ENCODE measurements at places on chromosomes 1 and 21. TPM values are rescaled to one million over a fixed set of nuclear protein-coding genes. Genes with fewer than 3 reads are reported as not detected.

DNA sequence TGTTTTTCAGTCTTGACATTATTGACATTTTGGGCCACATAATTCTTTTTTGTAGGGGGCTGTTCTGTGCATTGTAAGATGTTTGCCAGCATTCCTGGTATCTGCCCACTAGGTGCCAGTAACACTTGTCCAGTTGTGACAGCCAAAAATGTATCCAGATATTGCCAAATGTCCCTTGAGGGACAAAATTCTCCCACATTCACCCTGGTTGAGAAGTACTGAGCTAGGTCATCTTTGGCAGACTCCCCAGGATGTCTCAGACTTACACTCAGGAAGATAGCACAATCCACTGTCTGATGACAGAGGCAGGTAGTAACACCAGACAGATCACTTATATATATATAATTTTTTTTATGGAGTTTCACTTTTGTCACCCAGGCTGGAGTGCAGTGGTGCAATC is 5.9 kb downstream of the CD48 start:
- no peak overlapping the region for H3K4me3 ChIP-seq
- H3K27me3 ChIP-seq = no peaks in the 10 kb centered on the region
- H3K36me3 ChIP-seq = peaks cover 48% of the 10 kb centered on the region
- H3K27ac ChIP-seq = peak overlapping the region; percentile 60
- DNase-seq = no peak
- H3K4me1 ChIP-seq = peaks cover 53% of the 10 kb centered on the region

DNA sequence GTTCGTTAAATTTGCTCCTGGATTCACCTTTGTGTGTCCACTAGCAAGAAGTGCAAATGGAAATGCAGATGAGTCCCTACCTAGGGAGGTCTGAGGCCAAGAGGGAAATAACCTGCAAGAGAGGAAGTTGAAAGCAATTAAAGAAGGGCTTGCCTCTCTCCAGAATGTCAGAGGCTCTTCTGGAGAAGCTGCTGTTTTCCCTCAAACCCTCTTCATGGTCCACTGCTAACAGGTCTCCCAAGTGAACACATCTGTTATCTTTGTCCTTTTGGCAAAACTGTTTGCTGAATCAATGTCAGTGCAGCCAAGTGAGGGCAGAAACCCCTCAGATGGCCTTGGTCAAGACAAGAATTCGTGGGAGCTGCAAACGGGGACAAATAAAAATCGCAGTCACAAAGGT is 177.3 kb upstream of the PLXNA2 start:
- H3K4me3 ChIP-seq = no peak overlapping the region
- no peak for DNase-seq
- H3K36me3 ChIP-seq = no peaks in the 10 kb centered on the region
- no peak overlapping the region for H3K27ac ChIP-seq
- H3K4me1 ChIP-seq = no peaks in the 10 kb centered on the region

DNA sequence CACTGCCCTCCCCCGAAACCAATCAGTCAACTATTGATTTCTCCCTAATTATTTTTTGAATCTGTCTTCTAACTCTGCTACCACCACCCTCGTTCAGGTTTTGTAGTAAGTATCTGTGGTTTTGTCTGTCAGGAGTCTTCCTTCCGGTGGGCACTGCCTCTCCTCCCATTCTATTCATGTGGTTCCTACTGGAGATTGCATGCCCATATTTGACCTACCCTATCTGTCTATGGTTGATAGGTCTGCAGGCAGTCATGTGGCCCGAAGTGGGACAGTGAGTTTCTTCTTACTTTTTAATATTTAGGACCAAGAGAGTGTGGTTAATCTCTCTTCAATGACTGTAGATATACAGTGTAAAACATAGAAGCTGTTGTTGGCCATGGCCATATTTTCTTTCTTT is 17.8 kb upstream of the MAST2 start:
- H3K4me3 ChIP-seq = peak overlapping the region; percentile 45
- H3K36me3 ChIP-seq = peaks cover 2% of the 10 kb centered on the region
- peak; percentile 76 for DNase-seq
- peaks cover 28% of the 10 kb centered on the region for H3K27me3 ChIP-seq

Gene GNG12
- total RNA-seq = 0.04 TPM

GRCh38 chr1:3011631-3012455 is 9.4 kb upstream of the ACTRT2 start:
- H3K4me3 ChIP-seq = no peak overlapping the region
- H3K4me1 ChIP-seq = no peaks in the 10 kb centered on the region
- no peak for DNase-seq
- no peaks in the 10 kb centered on the region for H3K27me3 ChIP-seq

Gene C1orf87
- not detected for total RNA-seq

Gene RAB7B
- not detected for total RNA-seq

- H3K4me1 ChIP-seq = peaks cover 7% of the 10 kb centered on the region
- H3K36me3 ChIP-seq = no peaks in the 10 kb centered on the region
- no peak overlapping the region for H3K27ac ChIP-seq
- DNase-seq = no peak
These were observed 1.1 kb upstream of the BACE2 start for GRCh38 chr21:41166884-41167283.

DNA sequence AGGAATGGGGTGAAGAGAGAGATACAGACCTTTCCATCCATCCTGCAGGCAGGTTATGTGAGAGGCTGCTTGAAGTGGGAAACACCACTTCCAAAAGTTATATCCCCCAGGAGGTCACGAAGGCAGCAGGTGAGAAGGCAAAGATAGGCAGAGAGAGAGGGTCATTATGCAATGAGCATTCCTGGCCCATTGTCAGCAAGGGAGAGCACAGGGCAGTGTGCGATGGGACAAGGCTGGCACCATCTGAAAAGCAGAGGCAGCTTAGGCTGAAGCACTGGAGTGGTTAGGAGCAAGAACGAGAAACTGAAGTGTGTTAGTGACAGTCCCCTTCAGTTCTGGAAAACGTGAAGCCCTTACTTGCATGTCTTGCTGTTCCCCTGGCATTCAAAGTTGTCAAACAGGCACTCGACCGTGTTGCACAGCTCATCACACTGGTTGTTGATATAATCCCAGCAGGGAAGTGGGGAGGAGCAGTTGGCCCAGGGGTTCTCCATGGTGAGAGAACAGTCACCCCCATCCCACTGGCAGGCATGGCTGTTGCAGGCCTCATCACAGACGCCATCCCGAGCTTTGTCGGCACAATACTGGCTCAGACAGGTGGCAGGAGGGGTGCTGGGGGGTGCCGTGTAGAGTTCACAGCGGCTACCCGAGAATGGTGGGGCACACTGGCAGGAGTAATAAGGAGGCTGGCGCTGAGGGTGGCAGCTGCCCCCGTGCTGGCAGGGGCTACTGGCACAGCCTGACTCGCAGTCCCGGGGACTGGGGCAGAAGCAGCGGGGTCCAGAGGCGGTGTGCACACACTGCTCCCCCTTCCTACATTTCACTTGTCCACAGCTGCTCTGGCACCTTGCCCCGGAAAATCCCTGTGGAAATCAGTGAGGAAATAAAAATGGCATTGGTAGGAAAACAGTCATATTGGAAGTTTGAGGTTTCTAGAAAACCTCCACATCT is 28.9 kb upstream of the ADAM30 start:
- H3K4me3 ChIP-seq = no peak overlapping the region
- no peaks in the 10 kb centered on the region for H3K27me3 ChIP-seq
- H3K36me3 ChIP-seq = peaks cover 43% of the 10 kb centered on the region

Gene NBPF6
- total RNA-seq = not detected

Gene TMEM82
- total RNA-seq = not detected

Gene MIXL1
- not detected for total RNA-seq

Gene ETV3L
- total RNA-seq = not detected

DNA sequence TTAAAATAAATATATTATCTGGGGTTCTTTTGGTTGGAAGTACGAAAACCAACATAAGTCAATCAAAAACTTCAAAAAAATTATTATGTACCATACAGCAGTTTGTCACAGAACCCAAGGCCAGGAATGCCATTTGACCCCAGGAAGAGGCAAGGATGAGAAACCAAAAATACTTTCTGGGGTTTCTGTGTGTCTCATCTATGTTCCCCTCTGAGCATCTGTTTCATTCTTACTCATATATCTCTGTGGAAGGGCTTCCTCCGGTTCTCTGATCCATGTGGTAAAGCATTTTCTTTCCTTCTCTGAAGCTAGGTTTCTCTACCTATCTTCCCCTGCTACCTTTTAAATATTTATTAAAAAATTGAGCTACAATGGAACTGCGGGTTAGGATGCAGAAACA is 9.8 kb upstream of the FCRL1 start:
- H3K27ac ChIP-seq = no peak overlapping the region
- H3K4me3 ChIP-seq = no peak overlapping the region
- no peaks in the 10 kb centered on the region for H3K4me1 ChIP-seq
- H3K36me3 ChIP-seq = no peaks in the 10 kb centered on the region
- peaks cover 7% of the 10 kb centered on the region for H3K27me3 ChIP-seq

- DNase-seq = peak; percentile 74
- H3K27me3 ChIP-seq = no peaks in the 10 kb centered on the region
- H3K27ac ChIP-seq = peak overlapping the region; percentile 97
- peaks cover 74% of the 10 kb centered on the region for H3K4me1 ChIP-seq
- no peak overlapping the region for H3K4me3 ChIP-seq
- H3K36me3 ChIP-seq = peaks cover 39% of the 10 kb centered on the region
These were observed 17.2 kb downstream of the HENMT1 start for GRCh38 chr1:108643492-108644335.

DNA sequence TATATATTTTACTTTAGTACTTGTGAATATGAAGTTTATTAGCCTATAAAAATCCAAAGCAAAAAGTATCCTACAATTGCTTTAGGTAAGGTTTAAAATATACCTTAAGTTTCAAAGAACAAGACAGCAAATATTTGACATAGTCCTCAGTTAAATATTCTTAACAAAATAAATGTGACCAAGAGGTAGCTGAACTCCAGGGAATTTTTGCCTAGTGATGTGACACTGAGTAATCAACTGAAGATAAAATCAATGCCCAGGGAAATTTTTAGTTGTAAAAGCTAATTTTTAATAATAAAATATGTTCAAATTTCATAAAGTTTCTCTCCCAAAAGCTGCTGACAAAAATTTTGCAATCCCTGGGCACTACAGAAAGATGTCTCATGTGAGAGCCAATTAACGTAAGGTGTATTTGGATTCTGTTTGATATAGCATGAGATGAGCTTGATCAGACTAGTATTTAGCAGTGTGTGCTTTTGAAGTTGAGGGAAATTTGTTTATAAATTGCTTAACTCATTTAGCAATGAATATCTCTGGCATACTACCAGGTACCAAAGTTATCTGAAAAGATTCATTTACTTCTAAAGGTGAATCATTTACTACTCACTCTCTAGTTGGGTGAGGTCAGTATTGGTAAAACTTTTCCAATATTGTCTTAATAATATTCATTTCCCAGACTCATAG is 80.2 kb upstream of the PALMD start:
- H3K36me3 ChIP-seq = no peaks in the 10 kb centered on the region
- no peak overlapping the region for H3K4me3 ChIP-seq
- H3K4me1 ChIP-seq = no peaks in the 10 kb centered on the region
- DNase-seq = no peak
- H3K27ac ChIP-seq = no peak overlapping the region

Gene EPHA2
- total RNA-seq = not detected

DNA sequence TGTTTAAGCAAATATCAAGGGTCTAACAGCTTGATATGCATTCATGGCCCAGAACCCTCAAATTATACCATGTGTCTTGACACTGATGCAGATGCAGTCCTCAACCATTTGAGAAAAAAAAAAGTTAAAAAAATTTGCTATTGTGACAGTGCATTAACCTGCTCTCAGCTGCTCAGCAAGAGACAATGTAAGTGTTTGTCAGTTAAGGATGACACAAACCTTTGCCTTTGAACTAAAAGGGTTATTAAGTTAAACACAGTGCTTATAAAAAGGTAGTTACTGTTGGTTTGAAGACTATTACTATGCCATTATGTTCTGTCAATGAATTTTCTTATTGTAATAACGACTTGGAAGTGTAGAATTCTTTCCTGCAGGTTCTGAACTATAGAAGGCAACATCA is 655.6 kb upstream of the NEGR1 start:
- H3K27ac ChIP-seq = no peak overlapping the region
- no peaks in the 10 kb centered on the region for H3K36me3 ChIP-seq
- H3K4me3 ChIP-seq = no peak overlapping the region
- no peak for DNase-seq
- H3K27me3 ChIP-seq = no peaks in the 10 kb centered on the region

Gene CAPN8
- not detected for total RNA-seq

Gene TNFRSF18
- 33.9 TPM for total RNA-seq

GRCh38 chr1:108644984-108645383 is 15.9 kb downstream of the HENMT1 start:
- peaks cover 46% of the 10 kb centered on the region for H3K36me3 ChIP-seq
- DNase-seq = peak; percentile 68
- no peaks in the 10 kb centered on the region for H3K27me3 ChIP-seq
- H3K4me1 ChIP-seq = peaks cover 72% of the 10 kb centered on the region
- peak overlapping the region; percentile 97 for H3K27ac ChIP-seq

GRCh38 chr1:21184276-21184675 is 7.6 kb upstream of the EIF4G3 start:
- H3K4me1 ChIP-seq = no peaks in the 10 kb centered on the region
- H3K27me3 ChIP-seq = peaks cover 11% of the 10 kb centered on the region
- H3K36me3 ChIP-seq = no peaks in the 10 kb centered on the region
- H3K4me3 ChIP-seq = no peak overlapping the region

- H3K27ac ChIP-seq = no peak overlapping the region
- H3K36me3 ChIP-seq = no peaks in the 10 kb centered on the region
- H3K4me3 ChIP-seq = no peak overlapping the region
- DNase-seq = no peak
These were observed 37.0 kb downstream of the PKP1 start for GRCh38 chr1:201320168-201320788.

Gene GOLT1A
- total RNA-seq = not detected

DNA sequence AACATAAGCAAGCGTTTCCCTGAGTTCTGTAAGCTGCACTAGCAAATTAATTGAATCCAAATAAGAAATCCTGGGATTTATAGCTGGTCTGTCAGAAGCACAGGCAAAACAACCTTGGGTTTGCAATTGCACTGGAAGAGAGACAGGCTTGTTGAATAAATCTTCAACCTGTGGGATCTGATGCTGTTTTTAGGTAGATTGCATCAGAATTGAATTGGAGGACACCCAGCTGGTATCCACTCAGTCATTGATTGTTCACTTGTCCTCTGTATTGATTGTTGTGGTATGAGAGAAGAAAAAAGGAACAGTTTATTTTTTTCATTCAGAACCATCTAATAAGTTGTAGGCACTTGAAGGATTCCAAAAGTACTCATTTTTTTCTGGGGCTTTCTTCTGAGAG is 497.4 kb downstream of the SIPA1L2 start:
- no peak overlapping the region for H3K4me3 ChIP-seq
- H3K4me1 ChIP-seq = no peaks in the 10 kb centered on the region

GRCh38 chr1:201707027-201707426 is 121.9 kb upstream of the IPO9 start:
- no peaks in the 10 kb centered on the region for H3K36me3 ChIP-seq
- no peak overlapping the region for H3K4me3 ChIP-seq
- no peak overlapping the region for H3K27ac ChIP-seq
- no peaks in the 10 kb centered on the region for H3K4me1 ChIP-seq
- no peak for DNase-seq
